ENCODE measurements at places on chromosomes 5 and 9.
A peak's percentile ranks its signal among the peaks of the same experiment; 100 is the strongest.

GRCh38 chr9:125376261-125377226 lies 114.9 kb downstream of the GAPVD1 start:
- no peak for DNase-seq

GRCh38 chr9:38026021-38026809 lies 42.8 kb downstream of the SHB start:
- no peak for DNase-seq

GRCh38 chr5:6491919-6492290 lies 43.2 kb downstream of the UBE2QL1 start:
- DNase-seq, result no peak

GRCh38 chr9:116151966-116152381 lies 1.6 kb upstream of the PAPPA start:
- DNase-seq, result no peak

- DNase-seq, result no peak
These were observed 450.7 kb downstream of the EFNA5 start for GRCh38 chr5:107219993-107220392.

- DNase-seq, result no peak
These were observed 15.3 kb downstream of the ESM1 start for GRCh38 chr5:54969856-54970828.

GRCh38 chr9:124384846-124385245 lies 30.4 kb downstream of the PSMB7 start:
- no peak for DNase-seq

DNA sequence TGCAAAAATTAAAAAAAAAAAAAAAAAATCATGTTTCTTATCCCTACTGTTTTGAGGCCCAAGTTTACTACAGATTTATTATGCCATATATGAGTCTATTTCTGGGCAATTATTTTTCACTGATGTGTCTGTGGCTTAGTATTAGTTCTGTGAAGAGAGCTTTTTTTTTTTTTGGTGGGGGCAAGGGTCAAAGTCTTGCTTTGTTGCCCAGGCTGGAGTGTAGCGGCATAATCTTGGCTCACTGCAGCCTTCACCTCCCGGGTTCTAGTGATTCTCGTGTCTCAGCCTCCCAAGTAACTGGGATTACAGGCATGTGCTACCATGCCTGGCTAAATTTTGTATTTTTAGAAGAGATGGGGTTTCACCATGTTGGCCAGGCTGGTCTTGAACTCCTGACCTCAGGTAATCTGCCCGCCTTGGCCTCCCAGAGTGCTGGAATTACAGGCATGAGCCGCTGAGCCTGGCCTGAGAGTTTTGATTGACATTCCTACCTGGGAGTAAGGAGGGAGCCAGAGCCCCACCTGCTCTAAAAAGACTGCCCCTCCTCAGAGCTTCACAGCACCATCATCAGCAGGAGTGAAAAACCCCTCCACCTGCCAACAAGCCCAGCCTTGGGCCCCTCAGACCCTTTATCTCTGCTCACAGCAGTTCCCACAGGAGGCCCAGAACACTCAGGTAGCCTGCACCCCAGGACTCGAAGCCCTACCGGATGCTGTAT lies 36.1 kb upstream of the JADE2 start:
- no peak for DNase-seq

- DNase-seq, result no peak
These were observed 18.6 kb downstream of the BAAT start for GRCh38 chr9:101366038-101366756.

- no peak for DNase-seq
These were observed 69.4 kb upstream of the CD180 start for GRCh38 chr5:67265951-67266350.

- peak; percentile 27 for DNase-seq
These were observed 146.3 kb downstream of the RORB start for GRCh38 chr9:74643303-74643923.

- DNase-seq, result no peak
These were observed 10.7 kb downstream of the AGTPBP1 start for GRCh38 chr9:85730916-85731630.

DNA sequence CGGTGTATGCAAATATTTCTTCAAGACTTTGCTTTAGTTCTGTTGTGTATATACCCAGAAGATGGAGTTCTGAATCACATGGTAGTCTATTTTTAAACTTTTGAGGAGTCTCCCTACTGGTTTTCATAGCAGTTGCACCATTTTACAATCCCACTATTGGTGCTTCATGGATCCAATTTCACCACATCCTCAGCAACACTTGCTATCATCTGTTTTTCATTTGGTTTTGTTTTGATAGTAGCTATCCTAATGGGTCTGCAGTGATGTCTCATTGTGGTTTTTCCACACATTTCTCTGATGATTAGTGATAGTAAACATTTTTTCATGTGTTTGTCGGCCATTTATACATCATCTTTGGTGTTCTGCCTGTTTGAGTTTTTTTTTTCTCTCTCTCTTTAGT lies 1339.3 kb downstream of the EFNA5 start:
- no peak for DNase-seq

DNA sequence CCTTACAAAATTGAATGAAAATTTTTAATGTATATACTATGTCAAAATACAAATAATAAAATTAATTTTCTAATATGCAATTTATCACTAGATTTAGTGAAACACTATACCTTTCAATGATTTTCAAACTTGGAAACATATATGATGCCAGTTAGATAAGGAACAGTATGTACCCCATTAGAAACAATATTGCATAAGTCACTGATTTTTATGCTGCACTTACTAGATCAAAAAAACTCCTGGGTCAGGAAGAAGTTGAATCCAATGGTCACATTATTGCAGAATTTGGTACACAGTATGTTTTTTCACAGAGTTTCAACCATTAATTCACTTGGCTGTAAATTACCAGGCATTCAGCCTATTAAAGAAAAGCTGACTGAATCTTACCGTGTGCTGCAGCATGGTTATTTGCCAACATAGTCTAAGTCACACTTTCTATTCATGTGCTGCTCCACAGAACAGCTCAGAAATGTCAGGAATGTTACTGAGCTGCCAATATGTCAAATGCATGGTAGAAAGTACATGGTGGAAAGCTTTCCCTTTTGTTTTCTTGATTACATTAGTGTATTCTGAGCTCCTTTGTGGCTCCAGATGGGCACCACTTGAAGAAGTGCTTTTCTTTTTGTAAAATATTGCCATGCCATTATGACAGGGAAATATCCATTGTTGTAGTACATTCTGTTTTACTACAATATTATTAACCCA lies 9.9 kb upstream of the PRR16 start:
- no peak for DNase-seq

GRCh38 chr5:82635561-82636288 lies 357.6 kb upstream of the RPS23 start:
- no peak for DNase-seq

- DNase-seq, result no peak
These were observed 250.0 kb downstream of the NR3C1 start for GRCh38 chr5:143153332-143154119.

DNA sequence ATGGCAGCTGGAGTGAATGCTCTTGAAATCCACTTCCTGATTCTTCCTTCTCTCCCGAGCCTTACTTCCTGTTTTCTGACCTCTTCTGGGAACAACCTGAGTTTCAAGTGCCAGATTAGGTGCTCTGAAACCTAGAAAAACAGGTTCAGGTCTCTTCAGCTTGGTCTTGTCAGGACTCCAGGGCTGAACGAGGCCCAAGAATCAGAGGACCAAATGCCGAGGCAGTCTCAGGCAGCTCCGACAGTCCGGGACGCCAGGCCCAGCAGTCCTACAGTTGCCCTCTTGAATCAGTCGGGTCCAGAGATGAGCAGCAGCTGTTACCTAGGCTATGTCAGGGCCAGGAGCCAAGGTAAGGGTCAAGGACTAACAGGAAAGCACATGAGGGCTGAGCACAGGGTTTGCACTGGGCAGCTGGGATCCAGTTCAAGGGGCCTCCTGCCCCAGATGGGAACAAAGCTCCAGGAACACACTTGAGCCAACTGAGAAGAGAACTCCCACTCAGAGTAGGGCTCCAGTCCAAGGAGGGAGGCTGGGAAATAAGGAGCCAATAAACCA lies 38.3 kb upstream of the ADRA1B start:
- DNase-seq, result no peak

DNA sequence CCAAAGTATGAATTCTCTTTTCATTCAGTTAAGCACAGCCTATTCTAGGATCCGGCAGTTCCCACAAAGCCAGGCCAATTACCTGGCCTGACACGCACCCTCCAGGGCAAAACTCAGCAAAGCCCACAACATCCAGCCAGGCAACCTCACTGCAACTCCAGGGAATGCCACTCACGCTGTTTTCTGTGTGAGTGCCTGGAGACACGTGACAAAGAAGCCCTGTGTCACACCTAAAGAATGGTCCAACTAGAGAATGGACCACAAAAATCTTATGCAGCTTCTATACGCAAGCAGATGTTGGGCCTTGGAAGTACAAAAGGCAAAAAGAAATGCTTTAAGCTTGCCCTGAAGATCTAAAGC lies 20.2 kb downstream of the RETREG1 start:
- no peak for DNase-seq

DNA sequence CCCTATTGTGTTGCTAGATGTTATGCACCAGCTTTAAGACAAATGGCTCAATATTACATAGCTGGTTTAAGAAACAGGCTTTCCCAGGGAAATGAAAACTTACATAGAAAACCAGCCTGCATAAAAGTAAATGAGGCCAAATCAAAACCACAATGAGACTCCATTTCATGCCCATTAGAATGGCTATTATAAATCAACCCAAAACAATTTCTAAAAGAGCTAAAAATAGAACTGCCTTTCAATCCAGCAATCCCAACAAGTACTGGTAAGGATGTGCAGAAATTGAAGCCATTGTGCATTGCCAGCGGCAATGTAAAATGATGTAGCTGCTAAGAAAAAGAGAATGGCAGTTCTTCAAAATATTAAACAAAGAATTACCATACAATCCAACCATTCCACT lies 1170.0 kb upstream of the CDH9 start:
- no peak for DNase-seq

- no peak for DNase-seq
These were observed 55.9 kb downstream of the TMC1 start for GRCh38 chr9:72577212-72577753.
